ENCODE measurements at places on chromosomes 6 and 20.

DNA sequence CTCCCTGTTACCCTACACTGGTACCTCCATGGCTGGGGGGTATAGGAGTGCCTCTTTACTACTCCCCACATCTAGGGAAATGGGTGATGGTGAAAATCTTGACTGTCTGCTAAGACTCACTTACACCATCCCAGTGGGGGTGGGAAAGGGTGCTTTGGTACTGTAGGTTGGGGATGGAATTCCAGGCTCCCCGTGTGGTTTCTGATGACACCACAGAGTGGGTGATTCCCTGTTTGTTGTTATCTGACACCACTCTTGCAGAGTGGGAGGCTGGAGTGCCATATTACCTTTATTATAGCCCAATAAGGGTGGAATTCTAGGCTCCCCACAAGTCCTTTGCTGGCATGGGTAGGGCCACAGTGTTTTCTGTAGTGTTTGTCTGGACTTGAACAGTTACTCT is 264.6 kb upstream of the MAN1A1 start:
- no peak for DNase-seq

DNA sequence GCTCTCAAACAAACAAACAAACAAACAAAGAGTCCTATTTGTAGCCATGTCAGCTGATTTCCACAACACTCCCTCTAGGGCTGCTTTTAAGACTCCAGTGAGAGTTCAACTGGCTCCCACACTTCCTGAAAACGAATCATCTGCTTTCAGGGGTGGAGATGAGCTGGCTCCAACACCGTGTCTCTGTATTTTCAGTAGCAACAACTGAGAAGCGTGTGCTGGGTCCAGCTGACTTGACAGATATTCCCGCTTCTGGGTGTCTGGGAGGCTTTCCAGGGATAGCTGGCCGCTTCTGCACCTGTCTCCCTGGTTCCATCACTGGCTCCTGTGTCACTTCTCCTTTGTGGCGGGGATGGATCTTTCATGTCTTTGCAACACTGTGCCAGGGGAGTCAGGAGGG is 272.5 kb upstream of the SOX4 start:
- DNase-seq = no peak

- DNase-seq = no peak
Observed at GRCh38 chr20:48381353-48382120, 446.3 kb downstream of the PREX1 start.

- no peak for DNase-seq
Observed at GRCh38 chr20:16005915-16006493, 567.2 kb downstream of the KIF16B start.

DNA sequence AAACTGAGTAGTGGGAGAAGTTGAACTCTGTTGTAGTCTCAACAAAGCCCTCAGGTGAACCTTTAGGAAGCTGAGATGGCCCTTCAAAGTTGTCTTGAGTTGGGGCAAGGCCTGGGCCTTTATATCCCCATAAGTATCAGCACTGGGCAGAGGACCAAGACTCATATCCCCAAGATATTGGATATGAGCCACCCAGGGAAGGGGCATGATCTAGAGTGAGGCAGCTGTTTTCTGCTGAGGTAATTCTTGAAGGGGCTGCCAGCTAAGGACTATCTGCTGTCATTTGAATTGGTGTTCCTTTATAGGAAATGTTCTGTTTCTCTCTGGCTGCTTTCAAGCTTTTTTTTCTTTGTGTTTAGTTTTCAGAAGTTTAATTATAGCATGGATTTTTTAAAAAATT is 140.7 kb upstream of the FLRT3 start:
- no peak for DNase-seq
